ENCODE measurements at places on chromosomes 5 and 9.

DNA sequence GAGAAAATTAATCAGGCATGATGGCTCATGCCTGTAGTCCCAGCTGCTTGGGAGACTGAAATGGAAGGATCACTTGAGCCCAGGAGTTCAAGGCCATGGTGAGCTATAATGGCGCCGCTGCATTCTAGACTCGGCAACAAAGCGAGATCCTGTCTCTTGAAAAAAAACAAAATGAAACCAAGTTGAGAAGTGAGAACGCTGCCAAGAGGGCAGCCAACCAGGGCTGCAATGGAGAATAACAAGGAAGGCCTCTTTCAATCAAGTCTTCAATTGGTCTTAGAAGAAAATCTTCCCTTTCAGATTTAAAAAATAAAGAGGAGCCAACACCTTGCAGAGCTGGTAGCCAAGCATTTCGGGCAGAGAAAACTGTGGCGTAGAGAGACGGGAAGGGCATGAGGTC, 14.7 kb downstream of the KIAA1958 start:
- DNase-seq, result no peak

GRCh38 chr9:79023134-79023580, 548.6 kb upstream of the TLE4 start:
- DNase-seq, result no peak

DNA sequence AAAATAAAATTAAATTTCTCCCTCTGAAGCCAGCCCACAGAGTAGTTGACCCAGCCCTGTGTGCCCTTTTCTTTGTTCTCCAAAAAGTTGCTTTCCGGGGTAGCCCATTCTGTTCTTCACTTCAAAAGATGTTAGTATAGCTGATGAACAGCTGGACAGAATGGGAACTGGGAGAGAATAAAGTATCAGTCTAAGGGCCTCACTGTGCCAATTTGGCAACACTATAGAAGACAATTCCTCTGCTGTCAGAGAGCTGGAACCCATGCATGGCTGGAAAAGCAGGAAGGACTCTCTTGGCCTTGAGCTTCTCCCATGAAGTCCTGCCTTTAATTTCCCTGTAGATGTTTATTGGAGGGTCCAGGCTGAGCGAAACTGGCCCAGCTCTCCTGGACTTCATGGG, 11.0 kb upstream of the TNFSF8 start:
- DNase-seq, result no peak

GRCh38 chr5:171839112-171839511, 53.5 kb downstream of the SMIM23 start:
- DNase-seq, result no peak

GRCh38 chr5:22390888-22391287, 462.3 kb downstream of the CDH12 start:
- DNase-seq, result no peak
